Cardiac fibroblast (primary cell): ENCODE measurements at places on chromosomes 13 and 19.

DNA sequence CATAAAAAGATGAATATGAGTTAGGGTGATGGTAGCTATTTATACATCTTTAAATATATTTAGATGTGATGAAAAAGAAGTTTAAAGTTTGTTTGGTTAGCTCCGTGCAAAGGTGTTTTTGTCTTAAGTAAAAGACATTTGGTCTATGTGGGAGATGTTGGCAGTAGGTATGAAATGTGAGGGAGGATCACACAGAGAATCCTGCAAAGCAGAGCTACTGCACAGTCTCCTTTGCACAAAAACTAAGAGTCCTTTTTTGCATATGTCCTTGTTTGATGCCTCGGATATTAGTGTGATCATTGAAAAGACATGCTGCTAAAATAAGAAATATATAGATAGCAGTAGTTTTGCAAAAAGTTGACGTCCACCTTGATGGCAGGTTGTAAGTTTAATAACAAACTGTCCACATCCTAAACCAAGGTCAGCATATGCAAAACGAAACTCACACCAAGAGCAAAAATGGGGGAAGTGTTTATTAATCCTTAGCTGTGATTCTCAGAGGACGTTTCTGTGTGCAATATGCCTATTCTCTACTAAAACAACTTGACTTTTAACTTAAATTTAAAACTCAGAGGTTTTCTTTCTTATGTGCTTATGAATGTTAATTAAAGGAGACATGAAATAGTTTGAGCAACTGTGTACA is 870.1 kb downstream of the PCDH9 start:
- DNase-seq = no peak

DNA sequence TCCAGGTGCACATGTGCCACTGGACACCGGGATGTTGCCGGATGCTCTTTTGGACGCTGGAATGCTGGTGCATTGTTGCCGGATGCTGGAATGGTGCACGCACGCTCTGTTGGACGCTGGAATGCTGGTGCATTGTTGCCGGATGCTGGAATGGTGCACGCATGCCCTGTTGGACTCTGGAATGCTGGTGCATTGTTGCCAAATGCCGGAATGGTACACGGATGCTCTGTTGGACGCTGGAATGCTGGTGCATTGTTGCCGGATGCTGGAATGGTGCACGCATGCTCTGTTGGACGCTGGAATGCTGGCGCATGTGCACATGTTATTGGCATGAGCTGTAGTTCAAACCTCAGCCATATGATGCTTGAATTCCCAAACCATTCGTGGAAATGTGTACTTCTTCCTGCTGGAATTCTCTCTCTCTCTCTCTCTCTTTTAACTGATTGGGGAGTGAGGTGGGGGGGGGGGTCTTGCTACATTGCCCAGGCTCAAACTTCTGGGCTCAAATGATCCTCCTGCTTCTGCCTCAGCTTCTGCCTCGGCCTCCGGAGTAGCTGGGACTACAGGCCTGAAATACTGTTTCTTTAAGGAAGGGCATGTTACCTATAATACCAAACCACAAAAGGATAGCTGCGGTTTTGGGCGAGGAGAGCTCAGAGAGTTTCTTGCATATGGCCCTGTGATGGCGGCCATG is 1.2 kb upstream of the MCF2L start:
- DNase-seq = no peak

DNA sequence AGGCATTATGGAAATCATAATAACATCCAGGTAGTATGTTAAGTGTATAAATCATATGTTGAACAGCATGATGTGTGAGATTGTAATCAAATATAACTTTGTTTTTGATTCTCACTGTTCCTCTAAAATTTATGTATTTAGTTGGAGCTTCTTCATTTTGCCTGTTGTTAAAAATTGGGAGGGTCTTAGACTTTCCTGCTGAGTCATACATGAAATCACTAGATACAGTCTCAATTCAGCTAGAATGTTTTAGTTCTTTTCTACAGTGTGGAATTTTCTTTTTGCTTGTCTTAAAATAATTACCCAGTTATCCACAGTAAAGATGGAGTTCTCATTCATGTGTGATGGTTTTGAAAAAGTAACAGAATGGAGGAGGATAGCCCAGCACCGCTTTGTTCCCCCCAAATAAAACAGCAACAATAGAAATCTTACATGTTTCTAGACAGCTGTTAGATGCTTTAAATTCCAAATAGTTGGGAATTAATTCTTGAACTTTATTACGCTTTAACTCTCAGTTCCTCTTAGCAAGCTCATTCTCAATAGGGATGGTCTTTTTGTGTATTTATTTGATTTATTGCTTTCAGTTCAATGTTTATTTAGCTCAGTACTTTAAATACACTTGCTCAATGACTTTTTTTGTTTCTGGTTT is 109.5 kb downstream of the PDS5B start:
- no peak for DNase-seq

DNA sequence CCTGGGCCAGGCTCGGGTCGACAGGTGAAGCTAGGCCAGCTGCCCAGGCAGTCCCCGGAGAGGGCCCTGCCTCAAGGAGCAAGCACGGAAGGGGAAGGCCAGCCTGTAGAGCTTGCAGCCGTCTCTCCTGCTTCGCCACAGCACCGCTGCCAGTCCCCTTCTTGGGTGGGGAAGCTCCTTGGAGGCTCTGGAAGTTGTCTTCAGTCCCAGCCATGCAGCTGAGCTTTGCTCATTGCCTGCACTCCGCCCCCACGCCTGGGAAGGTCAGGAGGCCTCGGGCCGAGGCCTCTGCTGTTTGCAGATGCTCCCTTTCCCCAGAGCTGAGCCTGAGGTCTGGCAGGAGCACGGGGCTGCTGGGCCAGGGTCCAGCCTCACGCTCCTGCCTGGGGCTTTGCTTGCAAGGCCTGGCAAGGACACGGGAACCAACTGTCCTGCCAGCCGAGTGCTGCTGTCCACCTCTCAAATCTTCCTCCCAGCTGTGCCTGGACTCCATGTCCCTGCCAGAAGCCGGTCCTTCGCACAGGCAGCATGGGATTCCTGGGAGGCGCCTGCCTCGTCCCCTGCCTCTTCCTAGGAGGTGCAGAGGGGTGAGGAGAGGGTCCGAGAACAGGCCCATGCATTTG is 13.3 kb downstream of the PLEKHF1 start:
- DNase-seq = no peak

DNA sequence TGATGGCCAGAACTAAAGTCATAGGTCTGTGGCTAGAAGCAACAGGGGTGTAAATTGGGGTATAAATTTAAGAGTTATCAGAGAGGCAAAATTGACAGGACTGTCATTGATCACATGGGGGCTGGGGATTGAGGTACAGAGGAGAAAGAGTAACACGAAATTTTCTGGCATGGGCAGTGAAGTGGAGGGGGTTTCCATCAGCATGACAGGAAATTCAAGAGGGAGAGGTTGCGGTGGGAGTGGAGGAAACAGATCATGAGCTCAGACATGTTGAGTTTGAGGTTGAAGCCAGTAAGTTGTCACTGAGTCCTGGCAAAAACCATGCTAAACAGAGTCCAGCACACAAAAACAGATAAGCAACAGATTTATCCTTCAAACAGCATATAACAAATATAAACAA is 192.1 kb upstream of the TSC22D1 start:
- peak; percentile 30 for DNase-seq

DNA sequence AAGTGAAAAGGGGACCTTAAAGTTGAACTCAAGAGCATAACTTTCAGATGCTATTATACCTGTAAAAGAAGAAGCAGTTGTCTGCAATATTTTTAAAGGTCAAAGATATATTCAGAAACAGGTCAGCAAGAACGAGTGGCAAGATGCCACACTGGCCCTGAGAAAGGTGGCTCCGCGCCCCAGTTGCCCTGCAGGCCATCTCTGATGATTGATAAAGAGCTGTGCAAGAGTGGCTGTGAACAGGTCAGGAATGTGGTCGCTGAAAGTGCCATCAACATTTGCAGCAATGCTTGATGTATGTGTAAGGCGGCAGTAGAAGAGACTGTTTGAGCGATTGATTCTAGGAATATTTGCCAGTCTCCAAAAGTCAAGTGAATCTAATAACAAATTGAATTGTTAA is 664.2 kb upstream of the SLC10A2 start:
- no peak for DNase-seq

GRCh38 chr13:75946536-75947284 is 310.6 kb downstream of the LMO7 start:
- DNase-seq = no peak

DNA sequence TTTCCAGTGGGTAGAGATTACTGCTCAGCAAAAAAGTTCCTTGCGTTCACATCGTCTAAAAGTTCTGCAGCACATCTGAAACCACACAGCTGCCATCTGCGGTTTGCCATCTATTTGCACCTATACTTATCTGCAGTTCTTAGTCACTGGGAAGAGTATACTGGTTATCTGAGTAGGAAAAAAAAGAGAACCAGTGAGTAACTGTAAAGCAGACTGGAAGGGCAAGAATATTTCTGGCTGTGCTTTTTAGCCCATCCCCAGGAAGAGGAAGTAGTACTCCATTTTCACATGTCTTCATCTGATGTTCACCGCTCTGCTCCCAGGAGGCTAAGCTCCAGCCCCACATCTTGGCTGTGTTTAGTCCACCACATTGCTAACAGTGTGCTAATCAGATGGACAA is 35.6 kb downstream of the EFNB2 start:
- peak; percentile 56 for DNase-seq

DNA sequence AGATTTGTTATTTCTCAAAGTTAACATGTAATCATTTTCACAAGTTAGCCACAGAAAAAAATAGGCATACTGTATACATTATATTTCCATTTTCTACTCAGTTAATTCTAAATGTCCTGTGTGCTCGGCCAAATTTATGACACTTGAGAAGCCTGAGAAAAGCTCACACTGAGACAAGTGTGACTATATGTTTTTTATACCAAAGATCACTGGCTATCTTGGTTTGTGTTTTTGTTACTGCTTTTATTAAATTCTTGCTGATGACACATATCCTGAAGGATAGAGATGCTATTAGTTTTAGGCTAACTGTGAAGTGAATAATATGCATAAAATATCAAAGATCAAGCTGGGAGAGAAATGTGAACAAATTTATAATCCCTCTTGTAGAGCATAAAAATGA is 49.3 kb upstream of the IL17D start:
- peak; percentile 23 for DNase-seq

DNA sequence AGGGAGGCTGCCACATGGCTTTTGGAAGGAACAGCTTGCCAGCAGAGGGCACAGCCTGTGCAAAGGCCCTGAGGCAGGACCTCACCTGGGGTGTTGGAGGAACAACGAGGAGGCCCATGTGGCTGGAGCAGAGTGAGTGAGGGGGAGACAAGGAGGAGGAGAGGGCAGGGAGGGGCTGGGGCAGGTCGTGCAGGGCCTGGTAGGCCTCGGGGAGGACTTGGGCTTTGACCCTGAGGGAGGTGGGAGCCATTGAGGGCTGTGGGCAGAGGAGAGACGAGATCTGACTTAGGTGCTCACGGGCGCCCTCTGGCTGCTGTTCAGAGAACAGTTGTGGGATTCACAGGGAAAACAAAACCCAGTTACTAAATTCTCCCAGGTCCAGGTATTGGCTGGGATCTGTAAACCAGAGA is 25.2 kb downstream of the ZNRF4 start:
- peak; percentile 15 for DNase-seq

DNA sequence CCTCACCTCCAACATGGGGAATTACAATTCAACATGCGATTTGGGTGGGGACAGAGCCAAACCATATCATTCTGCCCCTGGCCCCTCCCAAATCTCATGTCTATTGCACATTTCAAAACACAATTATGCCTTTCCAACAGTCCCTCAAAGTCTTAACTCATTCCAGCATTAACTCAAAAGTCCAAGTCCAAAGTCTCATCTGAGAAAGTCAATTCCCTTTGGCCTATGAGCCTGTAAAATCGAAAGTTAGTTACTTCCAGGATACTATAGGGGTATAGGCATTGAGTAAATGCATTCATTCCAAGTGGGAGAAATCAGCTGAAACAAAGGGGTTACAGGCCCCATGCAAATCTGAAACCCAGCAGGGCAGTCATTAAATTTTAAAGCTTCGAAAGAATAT is 558.2 kb downstream of the IRS2 start:
- DNase-seq = no peak

GRCh38 chr19:50567882-50568727 is at the start of gene LRRC4B:
Gene LRRC4B (minus strand): TSS chr19:50568435. CDS start chr19:50548838, 19,597 bp downstream.
- no peak for DNase-seq

- DNase-seq = peak; percentile 11
These were observed 16.6 kb downstream of the VRK3 start for GRCh38 chr19:50008532-50008931.

DNA sequence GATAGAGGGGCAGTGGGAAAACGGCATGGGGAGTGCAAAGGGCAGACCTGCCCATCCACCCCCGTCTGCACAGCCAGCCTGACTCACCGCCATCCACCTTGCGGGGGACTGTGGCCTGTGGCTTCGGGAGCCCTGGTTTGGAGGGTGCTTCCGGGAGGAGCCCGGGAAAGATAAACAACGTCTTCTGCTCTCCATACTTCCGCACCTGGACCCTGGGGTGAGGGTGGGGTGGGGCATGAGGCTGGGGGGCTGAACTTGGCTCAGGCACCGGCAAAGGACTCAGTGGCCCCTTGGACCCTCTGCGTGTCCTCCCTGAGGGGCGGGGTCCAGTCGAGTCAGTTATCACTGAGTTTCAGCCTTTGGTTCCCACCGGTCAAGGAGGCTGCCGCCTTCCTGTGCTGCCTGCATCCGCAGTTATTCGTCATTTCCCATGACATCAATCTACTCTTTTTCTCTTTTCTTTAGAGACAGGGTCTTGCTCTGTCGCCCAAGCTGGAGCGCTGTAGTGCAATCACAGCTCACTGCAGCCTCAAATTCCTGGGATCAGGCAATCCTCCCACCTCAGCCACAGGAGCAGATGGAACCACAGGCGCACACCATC is 3.2 kb downstream of the GPR108 start:
- DNase-seq = no peak

DNA sequence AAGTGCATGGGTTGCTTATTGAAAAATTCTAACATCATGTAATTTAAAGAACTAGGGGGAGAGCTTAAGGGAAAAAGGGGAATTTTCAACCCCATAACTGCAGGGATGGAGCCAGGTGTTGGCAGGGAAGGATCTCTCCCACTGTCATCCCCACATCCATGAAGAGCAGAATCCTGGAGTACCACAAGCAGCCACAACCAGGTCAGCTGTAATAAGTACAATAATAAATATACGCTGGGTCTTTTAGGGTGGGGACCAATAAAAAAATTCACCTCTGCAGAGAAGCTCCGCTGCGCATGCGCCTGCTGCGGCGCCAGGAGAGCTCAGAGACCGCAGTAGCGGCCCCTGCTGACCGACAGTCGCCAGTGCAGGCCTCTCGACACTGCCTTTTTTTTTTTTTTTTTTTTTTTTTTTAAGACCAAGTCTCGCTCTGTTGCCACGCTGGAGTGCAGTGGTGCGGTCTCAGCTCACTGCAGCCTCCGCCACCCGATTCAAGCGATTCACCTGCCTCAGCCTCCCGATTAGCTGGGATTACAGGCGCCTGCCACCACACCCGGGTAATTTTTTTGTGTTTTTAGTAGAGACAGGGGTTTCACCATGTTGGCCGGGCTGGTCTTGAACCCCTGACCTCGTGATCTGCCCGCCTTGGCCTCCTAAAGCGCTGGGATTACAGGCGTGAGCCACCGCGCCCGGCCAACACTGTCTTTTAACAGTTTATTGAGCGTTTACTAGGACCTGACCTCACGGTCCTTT is 2.5 kb upstream of the EEF2 start:
- DNase-seq = peak; percentile 88
